ENCODE measurements at places on chromosomes 5 and 9.

- DNase-seq = no peak
Measured at GRCh38 chr5:124530916-124531315, 215.5 kb downstream of the ZNF608 start.

DNA sequence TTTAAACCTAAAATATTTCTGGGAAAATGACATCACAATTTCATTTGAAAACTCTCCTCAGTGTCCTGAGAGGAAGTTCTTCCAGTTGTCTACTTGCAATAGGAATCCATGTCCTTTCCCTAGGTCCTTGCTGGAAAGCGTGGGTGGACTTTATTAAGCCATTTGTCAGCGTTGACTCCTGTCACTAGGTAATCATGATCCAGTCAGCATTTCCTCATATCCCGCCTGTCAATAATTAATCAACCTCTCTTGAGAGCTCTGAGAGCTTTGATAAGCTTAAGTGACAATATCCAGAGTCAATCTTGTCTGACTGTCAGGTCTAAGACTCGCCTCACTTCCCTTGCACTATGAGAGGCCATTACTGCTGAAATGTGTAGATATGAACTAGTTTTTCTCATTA, 107.2 kb upstream of the SLIT3 start:
- DNase-seq = peak; percentile 30

- DNase-seq = no peak
Measured at GRCh38 chr9:84788803-84789462, 119.4 kb downstream of the NTRK2 start.

DNA sequence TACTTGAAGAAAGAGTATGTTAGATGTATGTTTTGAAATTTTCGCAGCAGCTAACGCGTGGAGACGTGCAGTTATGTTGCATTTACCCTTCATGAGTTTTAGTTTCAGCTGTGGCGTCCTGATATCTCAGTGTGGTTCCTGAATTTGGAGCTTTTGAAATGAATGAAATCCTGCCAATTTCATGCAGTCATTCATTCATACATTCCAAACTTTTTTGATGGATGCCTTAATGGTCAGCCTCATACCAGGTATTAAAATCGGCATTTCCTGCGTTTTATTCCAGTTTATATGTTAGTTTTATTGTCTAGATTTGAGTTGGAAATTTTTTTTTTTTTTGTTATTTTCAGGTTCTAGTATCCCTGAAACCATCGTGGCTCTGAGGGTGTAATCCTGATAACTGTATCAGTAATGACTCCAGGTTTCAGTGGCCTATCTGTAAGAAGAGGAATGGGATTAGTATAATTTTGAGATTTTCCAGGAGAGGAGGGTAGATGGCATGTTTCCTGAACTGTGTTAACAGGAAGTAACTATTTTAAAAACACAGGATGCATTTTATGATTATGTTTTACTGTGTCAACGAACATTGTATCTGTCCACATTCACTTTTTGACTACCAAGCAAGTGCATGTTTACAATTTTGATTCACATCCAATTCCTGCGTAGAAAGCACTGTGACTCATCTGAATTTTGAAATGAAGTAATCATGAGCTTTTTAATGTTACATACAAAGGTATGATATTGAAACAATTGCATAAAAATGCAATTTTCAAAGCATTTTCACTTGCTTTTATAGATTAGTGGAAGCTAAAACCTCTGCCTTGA, 1.0 kb downstream of the FOCAD start:
- DNase-seq = no peak

DNA sequence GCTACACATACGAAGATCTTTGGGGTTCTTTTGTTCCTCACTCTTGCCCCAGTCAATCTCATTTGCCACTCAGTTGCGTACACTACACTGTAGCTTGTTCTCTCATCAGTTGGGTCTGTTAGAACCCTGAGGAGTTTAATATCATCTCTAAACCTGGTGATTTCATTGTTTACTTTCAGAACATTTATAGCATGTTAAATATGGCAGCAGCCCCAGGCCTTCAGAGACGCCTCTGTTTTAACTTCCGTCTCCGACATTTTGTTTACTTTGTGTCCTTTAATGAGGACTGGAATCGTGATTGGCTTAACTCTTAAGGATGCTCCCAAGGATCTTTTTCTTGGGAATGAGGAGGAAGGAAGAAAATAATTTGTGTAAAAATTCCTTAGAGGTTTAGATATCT, 510.1 kb downstream of the NR2F1-AS1 start:
- DNase-seq = no peak

GRCh38 chr5:171453056-171453725, 33.7 kb downstream of the FGF18 start:
- DNase-seq = no peak

- no peak for DNase-seq
Measured at GRCh38 chr5:116528519-116529234, 45.9 kb downstream of the SEMA6A start.

DNA sequence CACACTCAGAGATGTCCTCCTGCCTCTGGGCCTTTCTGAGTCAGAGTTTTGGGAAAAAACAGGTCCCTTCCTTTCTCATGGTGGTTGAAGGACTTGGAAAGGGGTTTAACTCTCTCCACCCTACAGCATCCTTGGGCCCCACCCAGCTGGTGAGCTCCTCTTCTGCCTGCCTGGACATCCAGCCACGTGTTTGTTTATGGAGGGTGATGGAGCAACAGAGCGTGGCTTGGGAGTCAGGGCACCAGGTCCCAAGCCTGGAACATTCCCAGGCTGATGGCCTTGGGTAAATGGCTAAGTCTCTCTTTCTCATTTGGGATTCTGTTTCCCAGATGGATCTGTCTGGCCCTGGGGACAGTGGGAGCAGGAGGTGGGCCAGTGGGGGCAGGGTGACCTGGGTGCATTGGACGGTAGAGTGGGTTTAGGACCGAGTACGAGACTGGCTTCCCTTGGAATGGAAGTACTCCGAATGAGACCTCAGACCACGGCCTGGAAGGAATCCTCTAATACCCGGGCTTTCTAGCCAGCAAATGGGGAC, 141.1 kb upstream of the IRX2 start:
- DNase-seq = no peak

- no peak for DNase-seq
Measured at GRCh38 chr9:7298123-7298522, 501.5 kb downstream of the DMAC1 start.

- no peak for DNase-seq
Measured at GRCh38 chr9:115462623-115463022, 344.7 kb upstream of the TNC start.

GRCh38 chr5:61817472-61818326, 485.6 kb downstream of the ZSWIM6 start:
- peak; percentile 23 for DNase-seq

DNA sequence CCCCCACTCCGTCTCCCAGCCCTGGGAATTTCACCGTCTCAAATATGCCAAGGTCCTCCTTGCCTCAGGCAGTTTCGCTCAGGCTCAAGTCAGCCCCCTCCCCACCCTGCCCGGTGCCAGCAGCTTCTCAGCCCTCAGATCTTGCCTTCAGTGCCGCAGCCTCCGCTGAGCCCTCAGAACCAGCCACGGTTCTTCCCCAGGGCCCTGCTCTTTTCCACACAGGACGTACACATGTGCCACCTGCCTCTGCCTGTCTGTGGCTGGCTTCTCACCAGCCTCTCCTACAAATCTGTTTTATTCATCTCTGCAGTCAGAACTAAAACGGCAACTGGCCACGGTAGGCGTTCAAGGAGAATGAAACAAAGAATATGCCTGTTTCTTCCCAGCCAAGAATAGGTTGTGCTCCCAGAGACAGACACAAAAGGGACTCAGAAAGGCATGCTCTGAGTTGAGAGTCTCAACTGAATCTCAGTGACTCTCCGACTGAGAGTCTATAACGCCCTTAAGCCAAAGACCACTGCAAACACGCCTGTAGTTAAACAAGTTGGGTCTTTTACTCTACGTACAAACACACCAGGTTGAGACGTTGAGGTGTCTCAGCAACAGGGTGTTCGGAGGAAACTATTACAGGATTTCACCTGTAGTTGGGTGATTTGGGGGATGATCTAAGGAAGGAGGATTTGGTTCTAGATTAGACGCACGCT, 10.6 kb upstream of the GRIN1 start:
- DNase-seq = no peak

DNA sequence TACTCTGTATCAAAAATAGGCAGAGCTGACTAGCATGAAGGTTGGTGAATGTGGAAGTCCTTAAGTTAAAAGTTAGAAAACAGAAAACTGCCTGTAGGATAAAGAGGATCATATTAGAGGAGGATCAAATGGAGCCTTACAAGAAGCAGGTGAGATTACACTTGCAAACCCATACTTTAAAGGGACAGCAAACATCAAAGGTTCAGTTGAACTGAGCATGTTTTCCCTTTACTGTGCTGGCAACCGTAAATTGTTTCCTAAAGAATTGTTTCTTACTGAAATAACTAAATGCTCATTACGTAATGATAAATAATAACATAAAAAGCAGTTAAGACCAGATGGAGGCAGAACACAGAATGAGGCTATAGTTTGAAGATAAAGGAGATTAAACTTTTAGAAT, 465.3 kb upstream of the FTMT start:
- no peak for DNase-seq

GRCh38 chr9:99162759-99163364, 57.9 kb downstream of the TGFBR1 start:
- DNase-seq = peak; percentile 33

- no peak for DNase-seq
Measured at GRCh38 chr5:109645707-109646192, 44.0 kb upstream of the MAN2A1 start.

- no peak for DNase-seq
Measured at GRCh38 chr5:13187186-13187585, 757.3 kb downstream of the DNAH5 start.

DNA sequence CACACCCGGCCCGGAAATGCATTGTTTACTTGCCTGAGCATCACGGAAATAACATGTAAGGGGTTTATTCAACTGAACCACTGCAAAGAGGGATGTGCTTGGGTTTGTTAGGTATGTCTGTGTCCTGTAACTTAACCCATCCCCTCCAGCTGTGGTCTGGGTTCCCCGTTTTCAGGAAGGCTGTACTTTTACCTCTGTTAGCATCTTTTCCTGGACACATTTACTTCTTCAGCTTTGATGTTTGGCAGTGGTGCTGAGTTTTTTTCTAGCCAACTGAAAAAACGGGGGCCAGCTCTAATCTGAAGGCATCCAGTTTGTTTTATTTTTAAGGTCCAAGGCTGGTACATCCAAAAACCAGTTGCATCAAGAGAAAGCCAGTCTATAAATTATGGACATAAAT, 561.8 kb downstream of the BNC2 start:
- no peak for DNase-seq

DNA sequence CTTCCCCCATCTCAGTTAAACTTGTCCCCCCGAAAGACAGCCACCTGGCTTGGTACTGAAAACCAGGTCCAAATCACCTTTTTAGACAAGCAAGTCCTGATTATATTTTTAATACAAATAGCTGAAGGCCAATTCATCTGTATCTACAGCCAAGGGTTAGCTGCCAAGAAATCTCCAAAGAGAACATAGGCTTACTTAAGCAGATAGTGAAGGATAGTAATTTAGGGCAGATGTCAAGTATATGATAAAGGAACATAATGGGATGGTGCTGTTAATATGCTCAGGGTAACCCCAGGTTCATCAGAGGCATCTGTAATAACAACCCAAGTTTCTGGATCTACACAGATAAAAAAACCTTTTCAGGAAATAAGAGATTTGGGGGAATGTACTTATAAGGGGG, 133.0 kb downstream of the EBF1 start:
- DNase-seq = no peak

- peak; percentile 3 for DNase-seq
Measured at GRCh38 chr9:101711330-101711941, 27.0 kb downstream of the GRIN3A start.

DNA sequence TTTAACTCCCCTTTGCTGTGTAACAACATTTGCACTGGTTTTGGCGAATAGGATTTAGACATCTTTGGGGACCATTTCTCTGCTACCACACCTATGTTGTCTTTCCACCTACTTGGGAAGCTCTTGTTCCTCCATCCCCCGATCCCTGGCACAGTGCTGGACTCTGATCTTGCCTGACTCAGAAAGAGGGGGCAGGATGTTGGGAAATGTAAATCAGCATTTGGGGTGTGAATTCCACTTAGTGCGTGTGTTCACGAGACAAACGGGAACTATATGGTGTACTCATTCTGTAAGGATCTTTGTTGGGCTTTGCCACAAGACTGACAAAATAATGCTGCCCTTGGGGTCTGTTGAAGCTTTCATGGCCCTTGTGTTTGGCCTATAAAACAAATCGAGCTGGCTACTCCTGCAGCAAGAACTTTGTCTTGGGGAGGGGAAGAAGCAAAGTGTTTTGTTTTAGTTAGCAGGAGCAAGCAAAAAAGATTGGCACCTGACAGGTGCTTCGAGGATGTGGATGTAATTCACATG, 18.5 kb downstream of the TMEM268 start:
- no peak for DNase-seq

DNA sequence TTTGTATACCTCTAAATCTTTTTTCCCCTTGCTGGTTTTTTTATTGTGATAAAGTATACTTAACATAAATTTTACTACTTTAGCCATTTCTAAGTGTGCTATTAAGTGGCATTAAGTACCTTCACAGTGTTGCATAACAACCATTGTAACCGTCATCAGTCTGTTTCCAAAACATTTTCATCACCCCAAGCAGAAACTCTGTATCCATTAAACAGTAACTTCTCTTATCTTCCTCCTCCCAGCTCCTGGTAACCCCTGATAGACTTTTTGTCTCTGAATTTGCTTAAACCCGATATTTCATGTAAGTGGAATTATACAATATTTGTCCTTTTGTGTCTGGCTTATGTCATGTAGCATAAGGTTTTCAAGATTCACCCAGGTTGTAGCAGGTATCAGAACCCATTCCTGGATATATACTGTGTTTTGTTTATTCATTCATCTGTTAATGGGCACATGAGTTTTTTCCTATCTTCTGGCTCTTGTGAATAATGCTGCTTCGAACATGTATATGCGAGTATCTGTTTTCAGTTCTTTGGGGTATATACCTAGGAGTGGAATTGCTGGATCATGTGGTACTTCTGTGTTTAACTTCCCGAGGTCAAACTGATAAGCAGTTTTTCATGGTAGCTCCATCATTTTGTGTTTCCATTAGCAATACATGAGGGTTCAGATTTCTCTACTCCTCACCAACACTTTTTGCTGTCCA, 66.4 kb downstream of the EHMT1 start:
- no peak for DNase-seq

DNA sequence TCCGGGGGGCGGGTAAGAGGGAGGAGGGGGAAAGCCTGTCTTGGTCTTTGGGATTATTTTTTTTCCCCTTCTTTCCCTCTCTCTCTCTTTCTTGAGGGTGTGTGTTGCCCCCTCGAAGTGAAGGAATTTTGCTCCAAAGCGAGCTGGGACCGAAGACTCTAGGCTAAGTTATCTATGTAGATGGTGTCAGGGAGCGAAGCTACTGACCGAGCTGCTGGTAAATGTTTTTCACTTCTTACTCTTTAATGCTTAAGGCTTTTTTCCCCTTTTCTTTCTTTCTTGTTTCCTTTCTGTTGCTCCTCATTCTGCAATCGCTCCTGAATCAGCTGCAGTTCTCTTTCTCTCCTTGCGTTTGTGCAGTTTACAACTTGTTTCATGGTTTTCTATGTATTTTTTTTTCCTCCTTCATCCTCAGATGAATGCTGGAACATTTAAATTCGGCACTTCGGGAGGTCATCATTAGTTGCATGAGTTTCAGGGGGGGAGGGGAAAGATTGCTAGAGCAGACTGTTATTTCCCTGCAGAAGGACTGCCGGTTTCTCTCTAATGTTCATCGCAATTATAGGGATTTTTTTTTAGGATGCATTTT, 1312.0 kb upstream of the WWC1 start:
- DNase-seq = no peak
